NAMALWA (cell line): ENCODE measurements at places on chromosomes 4 and X.

DNA sequence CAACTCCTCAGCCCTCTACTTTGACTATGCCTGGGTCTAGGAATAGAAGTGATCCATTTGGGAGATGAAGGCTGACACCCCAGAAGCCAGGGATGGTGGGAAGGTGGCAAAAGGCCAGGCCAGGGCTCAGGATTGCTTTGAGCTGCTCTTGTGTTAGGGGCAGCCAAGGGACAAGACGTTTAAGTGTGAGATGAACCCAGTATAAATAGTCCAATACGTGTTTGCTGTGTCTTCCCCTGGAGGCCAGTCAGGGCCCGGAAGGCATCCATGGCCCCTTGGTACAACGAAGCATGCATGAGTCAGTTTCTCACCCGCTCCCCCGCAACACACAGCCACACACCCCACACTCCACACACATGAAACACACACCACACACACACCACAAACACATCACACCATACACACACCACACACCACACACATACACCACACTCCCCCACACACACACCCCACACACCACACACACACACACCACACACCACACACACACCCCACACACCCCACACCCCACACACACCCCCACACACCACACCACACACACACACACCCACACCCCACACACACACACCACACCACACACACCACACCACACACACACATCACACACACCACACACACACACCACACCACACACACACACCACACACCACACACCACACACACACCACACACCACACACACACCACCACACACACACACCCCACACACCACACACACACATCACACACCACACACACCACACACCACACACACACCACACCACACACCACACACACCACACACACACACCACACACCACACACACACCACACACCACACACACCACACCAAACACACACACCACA is 5.1 kb downstream of the STARD8 start:
- peak; percentile 11 for DNase-seq

GRCh38 chrX:14598330-14598729 is 69.0 kb downstream of the GLRA2 start:
- no peak for DNase-seq

DNA sequence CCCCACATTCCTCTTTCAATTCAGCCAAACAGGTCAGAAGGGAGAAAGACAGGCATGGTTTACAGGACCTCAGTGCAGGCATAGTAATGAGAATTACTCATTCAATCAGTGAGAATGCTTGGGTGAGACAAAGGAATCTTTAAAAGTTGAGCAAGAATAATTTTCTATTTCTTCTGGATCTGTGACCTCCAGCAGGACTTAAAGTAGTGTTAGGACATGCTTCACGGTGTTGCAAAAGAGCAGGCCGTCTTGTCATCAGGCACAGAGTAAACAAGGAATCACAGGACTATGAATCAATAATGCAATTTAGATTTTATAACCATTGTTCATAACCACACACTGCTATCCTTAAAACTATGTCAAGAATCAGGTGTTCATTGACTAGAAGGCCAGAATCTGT is 130.6 kb upstream of the GLRA2 start:
- DNase-seq, result no peak

DNA sequence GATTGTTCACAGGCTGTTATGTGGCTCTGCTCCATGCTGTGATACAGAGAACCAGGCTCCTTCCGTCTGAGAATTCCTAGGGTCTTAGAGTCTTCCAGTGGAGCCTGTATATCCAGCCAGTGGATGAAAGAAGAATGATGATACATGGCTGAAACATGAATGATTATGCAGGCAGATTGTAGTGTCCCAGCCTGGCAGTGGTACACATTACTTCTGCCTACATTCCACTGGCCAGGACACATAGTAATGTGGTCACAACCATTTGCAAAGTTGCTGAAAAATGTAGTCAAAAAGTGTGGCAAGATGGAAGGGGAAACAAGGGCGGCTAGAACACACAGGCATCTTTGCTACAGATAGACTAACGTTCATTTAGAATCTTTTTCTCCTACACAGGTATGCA is 4.5 kb upstream of the GBA3 start:
- DNase-seq, result no peak

DNA sequence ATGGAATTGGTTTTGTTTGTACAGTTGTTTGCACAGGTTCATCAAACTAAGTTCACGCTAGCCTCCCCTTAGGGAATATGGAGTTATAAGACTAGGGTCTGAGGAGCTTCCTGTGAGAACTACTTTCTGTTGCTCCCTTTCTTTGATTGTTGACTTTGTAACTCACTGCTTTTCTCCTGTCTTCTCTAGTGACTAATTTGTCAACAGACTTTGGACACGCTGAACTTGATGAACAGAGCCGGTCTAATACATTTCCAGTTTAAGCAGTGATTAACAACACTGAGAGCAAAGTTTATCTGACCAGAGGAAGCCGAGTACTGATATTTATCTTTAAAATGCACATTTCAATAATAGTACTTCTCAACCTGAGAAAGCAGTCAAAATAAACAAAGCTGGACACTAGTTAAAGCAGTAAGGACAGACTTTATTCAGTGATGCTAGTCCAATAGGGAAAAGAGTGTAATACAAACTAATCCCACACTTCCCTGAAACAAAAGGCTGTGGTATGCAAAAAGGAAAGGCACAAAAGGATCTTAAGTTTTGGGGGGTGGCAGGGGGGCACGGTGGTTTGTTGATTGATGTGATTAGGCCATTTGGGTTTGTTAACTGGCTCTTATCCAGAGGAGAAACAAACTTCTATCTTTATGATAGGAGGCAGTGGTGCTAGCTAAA is 2.7 kb upstream of the NUDT9 start:
- no peak for DNase-seq

GRCh38 chrX:56726605-56727004 is 2.4 kb upstream of the NBDY start:
- peak; percentile 67 for DNase-seq

DNA sequence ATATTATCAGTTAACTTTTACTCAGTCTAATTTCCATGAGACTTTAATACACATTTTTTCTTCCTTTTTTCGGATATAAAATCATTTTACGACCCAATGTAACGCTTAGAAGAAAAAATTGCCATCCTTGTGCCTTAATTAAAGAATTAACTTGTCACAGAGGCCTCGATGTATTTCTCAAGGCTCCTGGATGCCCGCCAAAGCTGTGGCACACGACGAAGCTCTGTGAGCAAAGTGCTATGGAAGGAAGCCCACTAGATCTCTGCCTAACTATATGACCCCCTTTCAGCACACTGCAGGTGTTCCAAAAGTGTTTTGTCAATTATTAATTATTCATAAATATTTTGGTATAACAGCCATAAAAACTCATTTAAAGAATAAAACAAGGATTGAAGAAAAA is 54.4 kb downstream of the TAPT1 start:
- DNase-seq, result no peak

- no peak for DNase-seq
Measured at GRCh38 chr4:130563185-130563888, 1467.4 kb downstream of the C4orf33 start.

DNA sequence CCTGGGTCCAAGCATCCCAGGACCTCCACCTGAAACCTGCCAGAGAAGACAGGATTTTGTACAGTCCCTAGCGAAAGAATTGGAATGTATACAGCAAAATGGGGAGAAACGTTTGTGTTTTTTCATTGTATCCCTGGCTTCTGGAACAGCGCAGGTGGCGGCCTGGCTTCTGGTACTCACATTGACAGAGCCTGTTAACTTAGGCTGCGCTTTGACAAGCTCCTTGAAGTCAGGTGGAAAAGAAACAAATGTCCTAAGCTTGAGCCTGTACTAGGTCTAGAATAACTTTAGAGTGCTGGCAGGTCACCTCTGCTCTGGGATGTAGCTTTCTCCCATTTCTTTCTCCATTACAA is 343.7 kb upstream of the KLF3 start:
- no peak for DNase-seq

GRCh38 chr4:51923343-51923742 is 80.4 kb downstream of the DCUN1D4 start:
- no peak for DNase-seq
